ENCODE measurements at places on chromosomes 11 and 22.

- no peak overlapping the region for H3K27ac ChIP-seq
- peaks cover 28% of the 10 kb centered on the region for H3K4me1 ChIP-seq
- H3K4me3 ChIP-seq = no peak overlapping the region
- peak; percentile 87 for DNase-seq
- H3K27me3 ChIP-seq = no peaks in the 10 kb centered on the region
- H3K36me3 ChIP-seq = no peaks in the 10 kb centered on the region
Observed at GRCh38 chr11:11965192-11965591, 43.2 kb downstream of the DKK3 start.

DNA sequence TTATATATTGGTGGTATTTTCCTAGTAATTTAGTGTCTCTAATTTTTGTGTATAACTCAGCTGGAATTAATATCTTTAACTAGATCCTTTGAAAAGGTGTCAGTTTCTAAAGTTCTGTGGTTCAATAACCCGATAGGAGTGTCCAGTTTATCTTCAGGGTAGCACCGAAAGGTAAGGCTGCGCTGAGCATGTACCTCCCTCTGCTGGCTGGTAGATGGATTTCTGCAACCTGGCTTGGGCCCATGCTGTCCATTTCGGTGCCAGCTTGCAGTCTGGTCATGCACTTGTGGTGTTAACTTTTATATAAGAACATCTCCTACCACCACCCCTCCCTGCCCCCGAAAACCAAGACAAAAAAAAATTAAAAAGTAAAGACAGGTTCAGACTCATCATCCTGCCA, 24.7 kb downstream of the EXT2 start:
- H3K4me3 ChIP-seq = no peak overlapping the region
- H3K4me1 ChIP-seq = no peaks in the 10 kb centered on the region
- DNase-seq = no peak
- no peak overlapping the region for H3K27ac ChIP-seq
- no peaks in the 10 kb centered on the region for H3K36me3 ChIP-seq

DNA sequence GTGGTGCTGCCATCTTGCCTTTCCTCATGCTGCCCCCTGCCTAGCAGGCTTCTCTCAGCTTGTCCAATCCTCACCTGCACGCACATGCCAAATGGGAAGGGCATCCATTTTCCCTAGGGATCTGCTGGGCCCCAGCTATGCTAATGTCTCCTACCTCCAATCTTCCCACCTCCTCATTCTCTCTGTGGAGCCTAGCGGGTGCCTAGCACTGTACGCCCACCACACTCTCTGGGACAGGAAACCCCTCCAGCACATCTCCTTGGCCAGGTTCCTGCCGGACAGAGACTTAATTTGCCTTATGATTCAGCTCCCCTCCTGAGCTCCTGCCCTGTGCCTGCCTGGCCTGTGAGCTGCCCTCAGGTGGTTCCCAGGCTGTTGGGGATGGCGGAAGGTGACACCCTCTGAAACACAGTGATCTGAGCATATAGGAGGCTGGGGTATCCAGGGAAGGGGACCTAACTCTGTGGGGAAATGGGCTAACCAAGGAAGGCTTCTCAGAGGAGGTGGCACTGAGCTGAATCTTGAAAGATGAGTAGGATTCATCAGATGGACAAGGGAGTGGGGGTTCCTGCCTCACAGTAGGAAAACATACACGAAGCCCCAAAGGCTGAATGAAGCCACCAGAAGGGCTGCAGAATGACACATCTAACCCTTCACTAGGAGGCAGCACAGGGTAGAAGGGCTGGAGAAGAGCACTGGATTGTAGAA, 79.2 kb upstream of the WNT11 start:
- H3K27me3 ChIP-seq = no peaks in the 10 kb centered on the region
- DNase-seq = no peak
- H3K27ac ChIP-seq = no peak overlapping the region
- H3K4me1 ChIP-seq = no peaks in the 10 kb centered on the region
- H3K4me3 ChIP-seq = no peak overlapping the region

DNA sequence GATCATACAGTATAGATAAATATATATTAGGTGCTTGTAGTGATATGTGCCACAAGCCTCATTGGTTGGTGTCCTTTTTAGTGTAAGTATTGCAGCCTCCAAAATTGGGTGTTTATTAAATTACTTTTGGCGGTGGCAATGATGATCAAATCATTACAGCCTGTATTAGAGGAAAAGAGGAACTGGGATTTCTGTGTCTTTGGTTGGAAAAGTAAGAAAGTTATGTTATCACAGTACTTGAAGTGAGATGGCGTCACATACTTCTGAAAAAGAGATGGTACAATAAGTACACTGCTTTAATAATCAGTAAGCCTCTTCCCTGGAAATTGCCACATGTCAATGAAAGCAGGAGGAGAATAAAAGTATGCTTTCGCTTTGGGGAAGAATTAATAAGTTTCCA, 523 bp upstream of the MPZL3 start:
- no peaks in the 10 kb centered on the region for H3K27me3 ChIP-seq
- H3K36me3 ChIP-seq = no peaks in the 10 kb centered on the region
- no peak for DNase-seq
- H3K4me1 ChIP-seq = peaks cover 8% of the 10 kb centered on the region
- peak overlapping the region; percentile 67 for H3K4me3 ChIP-seq

GRCh38 chr22:40416636-40417035, 46.2 kb downstream of the SGSM3 start:
- H3K27me3 ChIP-seq = no peaks in the 10 kb centered on the region
- no peak overlapping the region for H3K4me3 ChIP-seq
- DNase-seq = no peak
- no peak overlapping the region for H3K27ac ChIP-seq

- H3K4me1 ChIP-seq = peaks cover 13% of the 10 kb centered on the region
- no peak overlapping the region for H3K27ac ChIP-seq
- no peak for DNase-seq
Observed at GRCh38 chr11:93520726-93521509, 22.3 kb downstream of the SMCO4 start.

DNA sequence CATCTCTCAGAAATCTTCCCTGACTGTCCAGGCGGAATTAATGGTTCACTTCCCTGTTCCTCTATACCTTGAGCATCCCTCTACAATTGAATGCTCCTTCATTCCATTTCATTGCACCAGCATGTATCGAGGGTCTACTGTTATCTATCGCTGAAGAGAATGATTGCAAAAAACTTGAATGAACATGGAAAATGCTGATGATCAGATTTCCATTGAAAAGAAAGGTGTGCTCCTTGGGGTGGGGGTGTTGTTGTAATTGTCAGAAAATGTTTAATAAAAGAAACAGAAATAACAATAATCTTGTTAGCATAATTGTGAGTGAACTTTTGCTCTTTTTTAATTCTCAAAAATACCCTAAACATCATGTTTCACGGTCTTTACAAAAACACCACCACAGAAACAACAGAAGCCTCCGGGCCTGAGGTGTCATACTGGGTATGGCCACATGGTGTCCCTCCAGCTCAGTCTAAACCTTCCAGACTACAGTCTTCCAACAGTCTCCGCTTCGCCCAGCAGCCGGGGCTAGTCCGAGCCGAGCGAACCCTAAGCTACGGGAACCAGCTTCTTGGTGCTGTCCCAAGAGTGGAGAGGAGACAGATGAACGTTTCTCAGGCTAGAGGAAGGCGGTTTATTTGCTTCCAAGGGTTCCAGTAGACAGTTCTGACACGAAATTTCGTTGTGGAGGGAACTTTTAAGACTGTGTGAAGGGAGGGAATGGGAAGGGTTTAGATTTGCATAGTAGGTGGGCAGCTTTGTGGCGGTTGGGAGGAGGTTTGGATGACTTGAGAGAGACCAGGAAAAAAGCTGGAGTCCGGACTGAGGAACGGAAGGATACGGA, 75.8 kb upstream of the ZBED5 start:
- peaks cover 22% of the 10 kb centered on the region for H3K4me1 ChIP-seq
- no peaks in the 10 kb centered on the region for H3K27me3 ChIP-seq
- H3K4me3 ChIP-seq = peak overlapping the region; percentile 39
- H3K36me3 ChIP-seq = no peaks in the 10 kb centered on the region

GRCh38 chr11:46118702-46119351, 2.4 kb downstream of the PHF21A start:
- H3K27me3 ChIP-seq = no peaks in the 10 kb centered on the region
- H3K4me1 ChIP-seq = peaks cover 51% of the 10 kb centered on the region
- no peaks in the 10 kb centered on the region for H3K36me3 ChIP-seq
- H3K4me3 ChIP-seq = peak overlapping the region; percentile 67

GRCh38 chr11:102560555-102561011, 30.0 kb upstream of the MMP7 start:
- peak overlapping the region; percentile 61 for H3K27ac ChIP-seq
- peaks cover 22% of the 10 kb centered on the region for H3K4me1 ChIP-seq
- H3K36me3 ChIP-seq = no peaks in the 10 kb centered on the region
- H3K4me3 ChIP-seq = peak overlapping the region; percentile 39

DNA sequence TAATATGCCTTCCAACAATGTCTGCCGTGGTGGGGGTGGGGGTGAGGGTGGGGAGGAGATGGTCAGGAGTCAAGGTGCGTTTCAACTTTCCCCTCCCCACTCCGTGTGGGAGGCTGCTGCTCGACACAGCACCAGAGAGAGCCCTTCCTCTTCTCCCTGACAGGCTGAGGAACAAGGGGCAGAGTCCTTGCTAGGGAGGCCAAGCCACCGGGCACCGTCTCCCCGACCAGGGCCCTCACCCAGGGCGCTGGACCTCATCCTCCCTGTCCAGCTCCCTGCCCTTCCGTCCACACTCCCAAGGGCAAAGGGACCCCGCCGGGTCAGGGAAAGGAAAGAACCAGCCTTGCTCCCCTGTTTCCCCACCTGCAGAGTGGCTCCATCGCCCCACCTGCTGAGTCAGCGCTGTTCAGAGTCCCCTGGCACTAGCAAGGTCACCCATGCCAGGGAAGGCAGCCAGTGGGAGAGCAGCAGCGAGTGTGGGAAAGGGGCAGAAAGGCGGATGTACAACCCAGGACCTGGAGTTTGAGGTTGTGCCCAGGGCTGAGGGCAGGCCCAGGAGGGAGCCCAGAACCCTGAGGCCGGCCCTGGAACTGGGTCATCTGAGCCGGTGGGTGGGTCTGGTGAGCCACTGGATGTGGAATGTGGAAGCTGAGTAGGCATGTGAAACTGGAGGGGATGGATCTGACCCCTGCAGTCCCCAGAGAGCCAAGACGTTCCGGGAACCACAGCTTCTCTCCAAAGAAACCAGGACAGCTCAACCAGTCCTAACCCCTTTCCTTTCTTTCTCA, 47.2 kb downstream of the BUD13 start:
- DNase-seq = no peak
- no peak overlapping the region for H3K27ac ChIP-seq
- peaks cover 15% of the 10 kb centered on the region for H3K4me1 ChIP-seq
- H3K27me3 ChIP-seq = no peaks in the 10 kb centered on the region

GRCh38 chr11:116948391-116948790, 111.0 kb upstream of the APOA1 start:
- no peaks in the 10 kb centered on the region for H3K36me3 ChIP-seq
- no peaks in the 10 kb centered on the region for H3K4me1 ChIP-seq
- no peak for DNase-seq
- H3K4me3 ChIP-seq = no peak overlapping the region
- no peak overlapping the region for H3K27ac ChIP-seq

DNA sequence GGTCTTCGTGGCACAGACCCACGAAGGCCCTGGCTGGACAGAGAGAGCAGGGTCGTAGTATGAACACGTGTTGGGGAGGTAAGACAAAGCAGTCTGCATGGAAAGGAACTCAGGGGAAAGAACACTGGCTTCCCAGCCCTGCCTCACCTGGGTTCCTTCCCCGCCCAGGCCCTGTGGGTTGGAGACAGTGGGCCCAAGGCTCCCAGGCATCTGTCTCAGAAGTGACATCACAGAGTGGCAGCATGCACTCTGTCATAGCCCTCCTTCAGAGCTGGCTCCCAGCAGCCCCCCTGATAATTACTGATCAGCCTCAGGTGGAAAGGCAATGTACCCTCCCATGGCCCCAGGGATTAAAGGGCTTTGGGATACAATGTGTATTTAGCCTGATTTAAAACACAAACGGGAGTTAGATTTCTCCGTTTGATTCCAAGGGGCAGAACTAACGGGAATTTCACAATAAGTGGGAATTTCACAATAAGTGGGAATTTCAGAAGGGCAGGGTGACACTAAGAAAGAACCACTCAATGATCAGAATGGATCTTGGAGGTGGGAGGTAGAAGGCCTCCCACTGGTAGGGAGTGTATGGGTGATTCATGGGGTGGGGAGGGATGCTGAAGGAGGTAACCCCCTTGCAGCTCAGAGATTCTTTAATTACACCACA, 65.1 kb downstream of the SLC22A12 start:
- H3K4me3 ChIP-seq = no peak overlapping the region
- H3K4me1 ChIP-seq = peaks cover 26% of the 10 kb centered on the region
- H3K36me3 ChIP-seq = no peaks in the 10 kb centered on the region
- no peaks in the 10 kb centered on the region for H3K27me3 ChIP-seq
- no peak for DNase-seq

- H3K4me3 ChIP-seq = no peak overlapping the region
- no peak overlapping the region for H3K27ac ChIP-seq
- H3K36me3 ChIP-seq = peaks cover 69% of the 10 kb centered on the region
- no peaks in the 10 kb centered on the region for H3K27me3 ChIP-seq
- DNase-seq = no peak
- peaks cover 5% of the 10 kb centered on the region for H3K4me1 ChIP-seq
Observed at GRCh38 chr11:985406-985805, 51.1 kb downstream of the MUC6 start.

DNA sequence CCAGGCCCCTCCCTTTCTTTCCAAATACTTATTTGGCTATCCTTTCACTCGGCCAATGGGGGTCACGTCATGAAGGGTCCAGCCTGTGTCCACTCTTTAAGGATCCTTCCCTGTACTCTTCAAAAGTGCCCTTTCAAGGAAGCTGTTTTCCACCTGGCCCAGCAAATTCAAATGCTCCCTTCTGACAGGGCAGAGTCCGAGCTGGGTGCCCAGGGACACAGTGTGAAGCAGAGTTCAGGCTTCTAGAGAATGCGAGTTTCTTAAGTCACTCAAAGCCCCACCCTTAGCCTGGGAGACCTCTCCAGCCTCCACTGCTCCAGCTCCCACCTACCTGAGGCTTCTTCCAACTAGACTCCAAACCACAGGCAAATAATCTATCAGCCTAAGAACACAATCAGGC, 5.5 kb upstream of the APOA1 start:
- H3K27ac ChIP-seq = no peak overlapping the region
- no peak for DNase-seq
- peaks cover 6% of the 10 kb centered on the region for H3K36me3 ChIP-seq
- H3K27me3 ChIP-seq = no peaks in the 10 kb centered on the region
- H3K4me3 ChIP-seq = no peak overlapping the region
- H3K4me1 ChIP-seq = no peaks in the 10 kb centered on the region

- H3K36me3 ChIP-seq = no peaks in the 10 kb centered on the region
- H3K4me3 ChIP-seq = no peak overlapping the region
- no peak for DNase-seq
- no peak overlapping the region for H3K27ac ChIP-seq
- no peaks in the 10 kb centered on the region for H3K27me3 ChIP-seq
Observed at GRCh38 chr11:131334601-131335000, 35.8 kb upstream of the NTM start.

- H3K27me3 ChIP-seq = no peaks in the 10 kb centered on the region
- no peak for DNase-seq
- no peaks in the 10 kb centered on the region for H3K36me3 ChIP-seq
- H3K27ac ChIP-seq = no peak overlapping the region
Observed at GRCh38 chr11:125766251-125766650, 12.4 kb downstream of the PATE2 start.
